ENCODE measurements at places on chromosomes 5 and 9. TPM values are rescaled to one million over a fixed set of nuclear protein-coding genes. Genes with fewer than 3 reads are reported as not detected.

GRCh38 chr9:90702441-90702955 is 59.9 kb upstream of the DIRAS2 start:
- no peak for DNase-seq

Gene CKS2
- polyA plus RNA-seq = 5.7 TPM

DNA sequence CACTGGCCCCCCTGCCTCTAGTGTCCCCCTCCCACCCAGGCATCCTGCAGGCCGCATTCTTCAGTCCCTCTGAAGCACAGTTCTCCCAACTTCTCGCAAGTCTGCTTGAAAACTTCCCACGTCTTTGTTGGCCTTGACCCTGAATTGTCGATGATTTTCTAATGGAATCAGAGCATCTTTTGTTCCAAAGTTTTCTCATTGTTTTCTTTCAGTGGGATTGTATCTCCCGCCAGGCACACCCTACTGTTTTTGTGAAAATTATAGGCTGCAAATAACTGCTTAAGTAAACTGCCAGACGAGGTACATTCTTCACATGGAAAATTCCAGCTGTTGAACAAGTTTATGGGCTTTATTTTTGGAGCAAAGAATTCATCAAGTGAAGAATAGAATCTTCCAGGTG is 122.6 kb upstream of the SLC25A48 start:
- no peak for DNase-seq

DNA sequence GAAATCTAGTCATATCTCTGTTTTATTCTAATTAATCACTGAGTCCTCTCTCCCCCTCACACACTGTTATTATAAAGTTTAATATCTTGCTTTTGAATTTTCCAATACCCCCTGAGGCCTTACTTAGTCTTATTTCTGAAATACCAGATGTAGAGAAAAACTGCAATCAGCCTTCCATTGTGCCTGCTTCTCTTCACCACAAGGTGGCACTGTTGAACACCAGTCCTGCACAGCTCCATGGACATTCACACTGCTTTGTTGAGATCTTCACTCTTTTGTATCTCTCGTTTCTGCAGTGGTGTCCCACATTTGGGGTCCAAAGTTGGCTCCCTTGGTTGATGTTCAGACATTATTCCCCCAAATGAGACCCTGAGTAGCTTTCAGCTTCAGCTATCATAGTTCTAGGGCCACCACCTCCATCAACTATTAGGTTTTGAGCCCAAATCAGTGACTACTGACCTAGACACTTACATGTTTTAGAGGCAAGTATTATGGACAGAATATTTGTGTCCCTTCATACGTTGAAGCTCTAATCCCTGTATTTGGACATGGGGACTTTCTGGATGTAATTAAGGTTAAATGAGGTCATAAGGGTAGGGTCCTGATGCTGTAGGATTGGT is 24.3 kb downstream of the BOD1 start:
- DNase-seq = no peak

Gene ZDHHC11B
- polyA plus RNA-seq = 4.5 TPM

Gene NUTM2F
- polyA plus RNA-seq = not detected

DNA sequence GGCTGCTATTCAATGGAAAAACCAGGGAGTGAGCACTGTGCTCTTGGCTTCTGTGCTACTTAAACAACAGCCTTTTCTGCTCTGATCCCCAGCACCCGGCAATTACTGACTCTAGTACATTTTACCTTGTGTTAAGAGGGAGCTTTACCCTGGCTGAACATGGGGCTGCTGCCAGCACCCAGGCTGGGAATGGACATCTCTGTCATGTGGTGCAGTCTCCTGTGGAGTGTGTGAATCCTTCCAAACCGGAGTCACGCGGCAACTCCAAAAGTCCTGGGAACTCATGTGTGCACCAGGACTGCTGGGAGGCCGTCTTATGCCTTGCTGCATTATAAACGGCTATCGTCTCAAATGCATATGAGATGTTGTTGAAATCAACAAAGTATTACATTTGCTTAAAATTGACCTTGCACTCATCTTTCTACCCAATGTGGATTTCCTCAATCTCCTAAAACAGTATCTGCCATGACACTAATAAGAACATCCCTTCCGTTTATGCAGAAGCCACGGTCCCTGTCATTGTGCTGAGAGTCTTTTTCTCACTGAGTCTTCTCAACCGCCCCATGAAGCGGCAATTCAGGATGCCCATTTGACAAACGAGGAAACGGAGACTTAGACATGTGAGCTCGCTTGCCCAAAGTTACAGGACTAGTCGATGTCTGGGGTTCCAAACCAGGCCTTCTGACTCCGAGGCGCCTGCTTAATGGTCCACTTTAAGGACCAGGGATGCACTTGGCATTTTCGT is 884 bp upstream of the GSN start:
- DNase-seq = no peak

DNA sequence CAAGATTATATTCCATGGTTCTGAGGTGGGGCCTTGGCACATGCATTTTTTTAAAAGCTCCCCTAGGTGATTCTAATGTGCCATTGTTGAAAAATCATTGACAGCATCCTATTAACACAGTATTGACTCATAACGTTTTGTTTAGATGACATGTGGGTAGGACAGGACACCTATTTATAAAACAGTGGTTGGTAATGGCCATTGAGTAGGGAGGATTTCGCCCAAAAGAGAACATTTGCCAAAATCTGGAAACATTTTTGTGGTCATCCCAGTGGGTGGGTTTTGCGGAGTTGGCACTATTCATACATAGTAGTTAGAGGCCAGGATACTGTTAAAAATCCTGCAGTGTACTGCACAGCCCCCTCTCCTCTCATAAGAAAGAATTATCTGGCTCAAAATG is 6.4 kb upstream of the CHD1 start:
- no peak for DNase-seq

- DNase-seq = no peak
Measured at GRCh38 chr5:61047346-61047745, 102.3 kb downstream of the NDUFAF2 start.

- DNase-seq = no peak
Measured at GRCh38 chr9:89422151-89422975, 75.5 kb downstream of the SEMA4D start.

Gene FAT2
- polyA plus RNA-seq = not detected

Gene BTNL3
- not detected for polyA plus RNA-seq

DNA sequence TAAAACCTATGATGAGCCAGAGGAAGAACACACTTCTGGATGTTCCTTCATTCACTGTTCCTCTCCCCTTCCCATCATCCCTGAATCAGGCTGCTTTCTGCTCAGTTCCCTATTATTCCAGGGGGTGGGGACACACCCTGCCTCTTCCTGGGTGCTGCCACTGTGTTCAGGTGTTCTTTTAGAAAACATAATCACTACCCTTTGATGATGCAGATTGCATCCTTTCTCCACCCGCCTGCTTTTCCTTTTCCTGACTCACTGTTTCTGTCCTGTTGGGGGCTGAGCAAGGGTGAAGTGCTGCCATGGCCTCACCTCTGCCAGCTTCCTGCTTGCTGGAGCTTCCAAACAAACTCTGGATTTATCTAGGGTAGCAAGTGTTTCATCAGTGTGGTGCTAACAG is 331.9 kb upstream of the GRIA1 start:
- DNase-seq = no peak

DNA sequence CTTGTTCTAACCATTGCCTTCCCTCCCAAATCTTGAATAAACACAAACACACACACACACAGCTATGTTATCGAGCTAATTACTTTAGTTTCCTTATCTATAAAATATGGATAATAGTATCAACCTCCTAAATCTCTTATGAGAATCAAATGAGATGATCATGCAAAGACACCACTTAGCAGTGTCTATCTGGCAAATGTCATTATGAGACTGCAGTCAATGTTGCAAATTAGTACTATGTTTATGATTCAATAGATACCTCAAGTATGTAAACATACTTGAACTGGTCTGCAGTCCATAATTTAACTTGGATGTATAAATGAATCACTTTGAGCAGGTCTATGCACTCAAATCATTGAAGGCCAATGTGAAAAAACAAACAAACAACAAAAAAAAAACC is 22.2 kb upstream of the ERAP2 start:
- DNase-seq = no peak

DNA sequence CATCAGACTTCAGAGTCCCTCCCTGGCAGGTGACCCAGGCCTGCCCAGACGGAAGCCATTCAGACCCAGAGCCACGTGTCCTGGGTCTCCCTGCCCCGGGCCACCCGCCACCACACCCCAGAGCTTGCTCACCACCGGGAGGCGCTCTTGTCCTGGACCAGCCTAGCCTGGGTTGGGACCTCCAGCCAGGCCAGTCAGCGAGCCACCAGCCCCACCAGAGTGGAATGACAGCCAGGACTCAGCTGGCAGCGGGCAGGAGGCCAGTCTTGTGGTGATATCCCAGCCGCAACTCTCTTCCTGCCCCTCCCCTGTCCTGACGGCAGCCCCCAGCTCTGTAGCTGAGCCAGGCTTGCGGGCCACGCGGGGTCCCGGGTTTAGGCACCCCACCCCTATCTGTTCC is 1.7 kb upstream of the PTGDS start:
- DNase-seq = no peak

Gene JADE2
- polyA plus RNA-seq = 11.7 TPM

- no peak for DNase-seq
Measured at GRCh38 chr5:107826311-107827000, 155.7 kb upstream of the EFNA5 start.

Gene CMBL
- 19.5 TPM for polyA plus RNA-seq

- no peak for DNase-seq
Measured at GRCh38 chr5:120767178-120767820, 303.2 kb downstream of the PRR16 start.

Gene CER1
- not detected for polyA plus RNA-seq

DNA sequence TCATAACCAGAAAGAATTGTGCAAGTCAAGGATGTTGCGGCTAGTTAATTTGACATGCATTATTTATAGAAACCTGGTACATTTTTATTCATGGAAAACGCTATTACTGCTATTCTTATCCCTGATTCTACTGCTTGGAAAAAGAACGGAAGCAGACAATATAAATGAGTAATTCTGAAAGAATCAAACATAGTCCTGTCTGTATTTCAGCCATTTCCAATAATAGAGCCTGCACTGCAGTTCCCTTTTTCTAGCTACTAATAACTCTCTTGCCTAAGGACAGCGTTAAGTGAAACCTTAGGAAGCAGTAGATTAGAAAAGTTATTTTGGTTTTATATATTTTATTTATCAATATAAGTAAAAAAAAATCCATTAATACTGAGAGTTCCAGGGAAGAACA is 414.9 kb downstream of the CYLC2 start:
- DNase-seq = no peak

DNA sequence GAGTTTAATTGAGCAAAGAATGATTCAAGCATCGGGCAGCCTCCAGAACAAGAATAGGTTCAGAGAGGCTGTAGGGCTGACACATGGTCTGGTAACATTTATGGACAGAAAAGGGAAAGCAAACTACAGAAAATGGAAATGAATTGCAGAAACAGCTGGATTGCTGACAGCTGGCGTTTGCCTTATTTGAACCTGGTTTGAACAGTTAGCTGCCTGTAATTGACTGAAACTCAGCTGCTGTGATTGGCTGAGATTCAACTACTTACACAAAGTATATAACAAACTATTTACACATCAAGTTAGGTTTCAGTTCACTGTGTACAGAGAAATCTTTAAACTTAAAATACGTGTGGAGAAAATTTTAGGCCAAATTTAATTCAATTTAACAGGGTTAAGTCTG is 441.7 kb downstream of the PRELID2 start:
- no peak for DNase-seq
